Stimulated activated CD4-positive, alpha-beta T cell treated with anti-CD3 and anti-CD28 coated beads, Interleukin-1b, Interleukin-23, amount 100 ng/mL, for 24 hours (primary cell): ENCODE measurements at places on chromosomes 5 and 9.

- DNase-seq, result no peak
Measured at GRCh38 chr9:135418161-135418560, 61.4 kb upstream of the PPP1R26 start.

DNA sequence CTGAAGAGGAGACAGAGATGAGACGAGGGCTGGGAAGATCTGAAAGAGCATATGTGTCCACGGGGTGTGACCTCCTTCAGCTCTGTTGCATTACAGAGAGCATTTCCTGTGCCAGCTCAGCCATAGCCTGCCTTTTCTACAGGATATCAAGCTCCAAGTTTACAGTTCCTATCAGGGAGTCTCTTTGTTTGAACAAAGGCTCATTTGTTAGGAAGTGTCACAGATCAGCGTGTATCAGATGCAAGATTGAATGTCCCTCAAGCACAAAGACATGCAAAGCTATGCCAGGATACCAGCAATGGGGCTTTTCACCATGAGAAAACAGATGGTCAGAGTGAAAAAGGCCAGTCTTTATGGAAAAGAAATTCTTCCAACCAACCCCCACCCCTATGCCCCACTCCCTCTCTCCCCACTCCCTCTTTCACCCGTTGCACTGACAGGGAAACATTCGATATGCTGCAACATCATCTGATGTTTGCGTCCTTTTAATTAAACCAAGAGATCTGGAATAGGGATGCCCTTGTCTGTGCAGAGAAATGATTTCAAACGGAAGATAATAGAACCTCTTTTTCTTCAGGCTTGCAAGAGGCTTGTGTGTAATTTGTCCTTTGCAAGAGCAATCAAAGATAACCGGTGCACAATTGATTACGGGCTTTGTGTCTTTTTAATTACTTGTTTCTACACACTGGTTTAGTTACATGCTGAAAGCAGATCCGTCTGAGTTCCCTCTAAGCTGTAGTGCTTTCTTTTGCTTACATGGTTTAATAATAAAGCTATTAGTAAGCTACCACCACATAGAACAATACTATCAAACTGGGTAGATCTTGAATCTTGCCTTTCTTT lies 263.1 kb upstream of the RGMB start:
- DNase-seq, result no peak

- DNase-seq, result no peak
Measured at GRCh38 chr9:83560169-83560826, 22.1 kb upstream of the FRMD3 start.

DNA sequence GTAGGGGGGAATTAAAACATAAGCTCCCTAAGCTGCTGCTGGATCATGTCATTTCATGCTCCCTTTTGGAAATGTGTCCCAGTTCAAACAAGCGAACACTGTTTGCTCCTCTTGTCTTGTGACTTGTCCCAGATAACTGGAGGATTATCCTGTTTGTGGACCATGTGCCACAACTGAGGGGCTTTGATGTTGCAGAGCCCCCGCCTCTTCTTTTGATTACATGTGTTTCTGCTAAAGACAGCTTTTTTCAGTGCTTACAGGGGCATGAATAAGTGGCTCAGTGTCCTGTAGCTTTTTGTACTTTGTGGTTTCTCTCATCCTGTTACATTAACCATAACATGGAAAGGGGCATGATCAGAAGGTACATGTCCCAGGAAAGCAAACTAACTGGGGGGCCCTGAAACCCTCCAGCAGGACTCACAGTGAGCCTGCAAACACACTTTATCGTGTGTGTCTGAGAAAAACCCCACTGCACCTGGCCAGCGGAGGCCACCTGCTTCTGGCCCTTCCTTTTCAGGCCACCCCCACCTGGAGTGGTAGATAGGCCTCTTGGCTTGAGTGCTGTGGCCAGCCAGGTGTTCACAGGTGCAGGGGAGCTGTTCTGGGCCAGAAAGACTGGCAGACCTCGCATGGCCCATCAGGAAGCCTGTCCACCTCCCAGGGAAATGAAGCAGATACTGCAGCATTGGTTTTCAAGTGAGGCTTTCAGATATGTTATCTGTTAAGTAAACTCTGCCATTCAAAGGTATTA lies 285.6 kb downstream of the FANCC start:
- DNase-seq, result no peak

DNA sequence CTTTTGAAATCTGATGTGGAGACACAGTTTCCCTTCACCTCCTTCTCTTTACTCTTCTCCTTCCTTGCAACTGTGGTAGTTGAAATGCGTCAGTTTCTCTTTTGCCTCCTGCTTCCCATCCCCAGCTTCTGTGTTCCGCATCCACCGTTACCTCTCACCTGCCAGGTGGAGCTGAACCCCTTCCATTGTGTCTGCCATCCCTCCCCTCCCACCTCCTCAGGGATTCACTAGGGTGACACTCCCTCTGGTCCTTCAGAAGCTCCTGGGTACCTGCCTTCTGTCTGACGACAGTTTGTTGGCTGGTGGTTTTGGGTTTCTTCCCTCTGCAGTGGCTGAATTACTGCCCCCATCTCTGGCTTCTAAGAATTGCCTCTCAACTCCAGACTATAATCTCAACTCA lies 132.1 kb downstream of the SLC24A2 start:
- DNase-seq, result no peak

DNA sequence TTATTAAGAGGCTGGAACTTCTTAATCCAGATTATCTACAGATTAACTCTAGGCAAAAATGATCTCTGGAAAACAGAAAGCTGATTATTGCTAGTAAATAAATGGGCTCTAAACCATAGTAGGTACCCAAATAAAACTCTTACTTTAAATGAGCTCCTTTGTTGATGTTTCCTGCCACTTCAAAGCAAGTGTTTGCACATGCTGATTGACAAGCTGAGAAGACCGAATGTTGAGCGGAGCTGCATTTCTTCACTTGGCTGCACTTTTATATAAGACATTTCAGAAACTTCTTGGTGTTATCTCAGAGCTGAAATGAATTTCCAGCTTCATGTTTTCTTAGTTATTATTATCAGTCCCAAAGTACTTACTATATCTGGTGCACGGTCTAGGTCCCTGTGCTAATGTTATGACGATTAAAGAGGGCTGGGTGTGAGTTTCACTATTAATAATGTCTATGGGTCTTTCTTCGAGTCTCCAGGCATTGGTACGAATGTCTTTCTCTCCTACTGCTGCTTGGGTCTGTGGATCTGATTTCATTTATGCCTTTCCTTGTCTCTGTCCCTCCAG lies 58.6 kb upstream of the CTXN3 start:
- DNase-seq, result no peak

- DNase-seq, result no peak
Measured at GRCh38 chr5:80516826-80517225, 28.9 kb downstream of the FAM151B start.

GRCh38 chr5:158153508-158153907 lies 294.6 kb upstream of the CLINT1 start:
- no peak for DNase-seq

GRCh38 chr9:16613605-16614004 lies 256.9 kb downstream of the BNC2 start:
- DNase-seq, result no peak

DNA sequence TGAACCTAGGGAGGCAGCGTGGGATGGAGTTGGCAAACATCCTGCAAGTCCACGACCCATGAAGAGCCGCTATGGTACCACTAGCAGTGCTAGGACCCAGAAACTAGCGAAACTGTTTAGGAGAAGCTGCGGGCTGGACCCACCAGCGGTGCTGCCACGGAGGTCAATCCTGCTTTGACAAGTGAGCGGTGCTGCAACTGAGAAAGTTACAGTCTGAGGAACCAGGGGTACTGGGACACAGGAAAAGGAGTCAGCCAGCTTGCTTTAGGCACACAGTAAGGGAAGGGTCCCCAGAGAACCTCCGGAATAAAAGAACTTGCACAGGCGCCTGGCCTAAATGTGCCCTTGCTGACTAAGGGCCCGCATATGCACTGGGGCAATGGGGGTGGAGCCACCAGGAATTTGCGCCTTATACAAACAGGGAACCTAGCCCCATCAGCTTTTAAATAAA lies 23.6 kb upstream of the ANXA2R start:
- DNase-seq, result no peak

DNA sequence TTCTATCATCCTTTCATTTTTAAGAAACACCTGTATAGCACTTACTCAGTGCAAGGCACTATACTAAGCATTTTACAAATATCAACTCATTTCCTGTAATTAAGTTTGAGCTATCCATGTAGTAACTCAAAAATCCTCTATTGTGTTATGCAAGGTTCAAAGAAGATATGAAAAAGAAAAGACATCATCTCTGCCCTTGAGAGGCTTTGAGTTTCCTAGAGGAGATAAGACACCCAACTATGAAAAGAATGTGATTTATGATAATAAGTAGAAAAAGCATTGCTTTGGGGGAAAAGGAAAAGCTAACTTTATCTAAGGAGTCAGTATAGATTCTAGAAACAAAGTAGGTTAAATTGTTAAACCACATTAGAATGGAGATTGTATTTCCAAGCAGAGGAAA lies 14.2 kb upstream of the ZNF608 start:
- no peak for DNase-seq

DNA sequence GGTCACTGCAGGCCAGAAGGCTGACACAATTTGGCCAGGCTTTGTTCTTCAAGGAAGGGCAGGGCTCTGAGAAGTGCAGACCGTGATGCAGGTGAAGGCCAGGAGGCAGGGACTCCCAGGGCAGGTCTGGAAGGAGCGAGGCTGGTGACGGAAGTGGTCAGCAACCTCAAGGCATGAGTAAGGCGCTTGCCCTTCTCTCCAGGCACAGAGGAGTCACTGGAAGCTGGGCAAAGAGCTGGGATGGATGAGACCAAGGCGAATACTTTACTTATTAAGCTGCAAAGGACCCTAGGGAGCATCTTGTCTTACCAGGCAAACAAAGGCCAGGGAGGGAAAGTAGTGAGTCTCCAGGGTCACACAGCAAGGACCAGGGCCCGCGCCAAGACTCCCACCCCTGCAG lies 18.6 kb downstream of the IRF1 start:
- no peak for DNase-seq

DNA sequence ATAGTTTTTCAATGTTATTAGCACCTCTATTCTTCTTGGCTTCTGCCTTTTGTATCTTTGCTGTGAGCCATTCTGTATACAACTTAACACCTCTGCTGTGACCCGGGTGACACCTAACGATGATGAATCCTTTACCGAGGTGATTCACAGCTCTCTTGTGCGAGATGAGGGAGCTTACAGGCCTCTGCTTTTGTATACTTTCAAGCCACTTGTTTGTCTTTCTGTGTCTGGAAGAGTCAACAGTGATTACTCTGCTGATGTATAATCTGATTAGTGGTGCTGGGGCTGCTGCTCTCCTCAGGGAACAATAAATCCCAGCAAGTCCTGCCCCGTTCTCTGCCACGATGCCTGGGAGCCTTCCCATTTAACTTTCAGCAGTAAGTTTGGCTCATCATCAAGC lies 442.9 kb upstream of the SGCD start:
- no peak for DNase-seq

- no peak for DNase-seq
Measured at GRCh38 chr9:23790351-23791260, 35.4 kb downstream of the ELAVL2 start.

DNA sequence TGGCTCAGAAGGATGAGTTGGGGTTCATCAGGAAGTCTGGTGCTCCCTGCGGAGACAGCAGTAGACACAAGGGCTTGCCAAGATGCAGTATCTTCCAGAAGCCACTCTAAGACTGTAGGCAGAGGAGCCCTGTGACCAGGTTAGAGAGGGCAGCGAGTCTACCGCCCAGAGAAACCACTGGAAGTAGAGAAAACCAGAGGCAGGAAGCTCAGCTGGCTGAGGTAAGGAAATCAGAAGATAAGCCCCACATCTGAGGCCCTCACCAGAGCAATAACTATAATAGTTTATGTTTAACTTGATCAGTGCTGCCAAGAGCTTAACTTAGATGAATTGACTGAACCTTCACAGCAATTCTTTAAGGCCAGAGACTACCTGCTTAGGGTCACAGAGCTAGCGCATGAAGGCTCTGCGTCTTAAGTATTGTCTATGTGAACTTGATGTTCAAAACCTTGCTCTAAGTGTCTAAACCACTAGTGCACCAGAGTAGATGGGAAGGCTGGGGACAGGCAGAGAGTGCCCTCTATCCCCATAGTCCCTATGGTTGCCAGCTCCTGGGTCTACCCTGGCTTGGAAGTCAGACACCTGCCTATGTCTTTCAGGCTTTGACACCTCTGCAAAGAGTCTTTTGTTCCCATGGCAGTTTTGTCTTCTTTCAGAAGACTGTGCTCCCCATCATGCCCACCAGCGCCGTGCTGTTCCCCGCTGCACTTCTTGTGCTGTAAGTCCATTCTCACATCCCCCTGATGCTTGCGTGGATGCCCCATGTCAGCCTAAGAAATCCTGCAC lies 228.2 kb upstream of the KLF4 start:
- DNase-seq, result no peak

- DNase-seq, result no peak
Measured at GRCh38 chr5:135709208-135709575, 125.3 kb upstream of the SLC25A48 start.

GRCh38 chr5:73892806-73893205 lies 266.8 kb downstream of the ARHGEF28 start:
- DNase-seq, result no peak

- no peak for DNase-seq
Measured at GRCh38 chr5:147403651-147404640, 105.9 kb downstream of the DPYSL3 start.

GRCh38 chr5:94884311-94884710 lies 265.8 kb downstream of the SLF1 start:
- DNase-seq, result no peak

- DNase-seq, result no peak
Measured at GRCh38 chr9:92614123-92614510, 55.8 kb downstream of the IPPK start.

- DNase-seq, result no peak
Measured at GRCh38 chr5:159262472-159262858, 625 bp upstream of the UBLCP1 start.

DNA sequence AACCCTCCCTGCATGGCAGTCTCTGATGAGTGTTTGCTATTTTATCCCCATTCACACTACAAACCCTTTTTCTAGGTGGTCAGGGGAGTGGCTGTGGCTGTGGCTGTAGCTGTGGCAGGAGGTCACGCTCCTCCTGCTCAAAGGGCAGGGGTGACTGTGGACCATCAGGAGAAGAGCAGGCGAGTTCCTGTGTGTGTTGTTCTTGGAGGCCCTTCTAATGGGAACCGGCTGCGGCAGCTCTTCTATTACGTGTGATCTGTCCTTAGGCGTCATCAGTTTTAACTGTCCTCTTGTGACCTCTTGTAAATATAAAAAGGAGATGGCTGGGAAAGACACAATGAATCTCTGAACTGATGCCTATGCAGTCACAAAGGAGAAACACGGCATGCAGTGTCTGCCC lies 65.1 kb downstream of the ANKH start:
- DNase-seq, result no peak
